Immature natural killer cell (primary cell): ENCODE measurements at places on chromosomes 5 and 9.

DNA sequence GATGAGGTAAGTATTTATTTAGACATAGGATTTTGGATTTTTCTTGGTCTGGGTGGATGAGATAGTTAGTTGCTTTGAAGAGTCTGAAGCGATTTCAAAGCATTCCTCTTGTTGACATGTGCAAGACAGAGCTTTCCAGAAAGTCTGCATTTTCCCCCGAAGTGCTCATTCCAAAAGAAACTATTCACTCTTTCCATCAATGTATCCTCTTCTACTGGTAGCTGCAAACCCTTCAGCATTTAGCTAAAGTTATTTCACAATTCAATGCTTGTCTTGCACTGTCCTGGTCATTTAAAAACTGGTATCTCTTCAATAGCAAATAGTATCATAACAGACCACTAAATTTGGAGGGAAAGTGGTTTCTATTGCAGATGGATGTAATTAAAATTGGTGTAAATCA lies 13.0 kb downstream of the NREP start:
- no peak for DNase-seq

DNA sequence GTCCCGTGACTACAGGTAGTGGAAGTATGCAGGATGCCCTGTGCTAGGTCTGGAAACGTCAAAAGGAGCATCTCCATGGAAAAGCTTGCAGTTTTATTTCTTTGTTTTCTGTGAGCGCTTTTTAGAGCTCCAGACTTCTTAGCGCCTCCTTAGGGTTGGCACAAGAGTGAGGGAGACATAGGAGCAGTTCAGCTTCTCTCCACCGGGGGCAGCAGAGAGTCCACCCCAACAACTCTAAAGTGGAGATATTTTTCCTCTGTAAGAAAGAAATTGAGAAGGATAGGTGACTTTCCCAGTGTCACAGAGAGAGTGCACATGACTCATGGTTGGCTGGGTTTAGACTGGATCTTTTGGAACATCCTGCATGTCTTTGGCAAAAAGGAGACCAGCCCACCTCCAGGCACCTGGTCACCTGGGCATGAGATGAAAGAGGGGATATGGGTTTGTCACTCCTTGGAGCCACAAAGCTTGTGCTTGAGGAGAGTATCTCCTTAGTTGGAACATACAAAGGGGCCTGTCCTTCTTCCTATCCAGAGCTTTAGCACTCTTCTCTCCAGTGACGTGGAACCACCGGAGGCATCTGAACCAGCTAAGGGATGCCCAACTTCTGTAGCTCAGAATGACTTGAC lies 637.7 kb downstream of the SEMA5A start:
- no peak for DNase-seq

DNA sequence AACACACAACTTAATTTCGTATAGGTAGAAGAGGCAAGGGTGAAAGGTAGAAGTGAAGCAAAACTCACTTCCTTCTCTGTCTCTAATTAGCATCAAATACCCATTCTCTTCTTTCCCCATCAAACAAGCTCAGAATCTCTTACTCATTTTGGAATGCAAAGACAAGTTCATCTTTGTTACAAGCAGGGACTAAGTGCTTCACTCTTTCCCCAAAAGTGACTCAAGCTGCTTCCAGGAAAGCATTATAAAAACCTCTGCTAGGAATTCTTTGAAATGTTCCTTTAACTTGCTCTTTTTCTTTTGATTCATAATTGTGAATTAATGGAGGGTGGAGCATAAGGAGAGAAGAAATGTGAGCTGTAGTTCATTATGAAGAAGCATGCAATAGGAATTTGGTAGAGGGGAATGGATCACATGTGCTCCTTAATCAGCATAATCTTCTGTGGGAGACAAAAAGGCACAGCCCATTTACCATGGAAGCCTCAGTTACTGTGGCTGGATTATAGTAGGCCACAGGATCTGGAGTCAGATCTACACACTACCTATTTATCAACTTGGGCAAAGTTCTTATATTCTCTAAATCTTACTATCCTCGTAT lies 109.5 kb upstream of the DPYSL3 start:
- DNase-seq, result no peak

DNA sequence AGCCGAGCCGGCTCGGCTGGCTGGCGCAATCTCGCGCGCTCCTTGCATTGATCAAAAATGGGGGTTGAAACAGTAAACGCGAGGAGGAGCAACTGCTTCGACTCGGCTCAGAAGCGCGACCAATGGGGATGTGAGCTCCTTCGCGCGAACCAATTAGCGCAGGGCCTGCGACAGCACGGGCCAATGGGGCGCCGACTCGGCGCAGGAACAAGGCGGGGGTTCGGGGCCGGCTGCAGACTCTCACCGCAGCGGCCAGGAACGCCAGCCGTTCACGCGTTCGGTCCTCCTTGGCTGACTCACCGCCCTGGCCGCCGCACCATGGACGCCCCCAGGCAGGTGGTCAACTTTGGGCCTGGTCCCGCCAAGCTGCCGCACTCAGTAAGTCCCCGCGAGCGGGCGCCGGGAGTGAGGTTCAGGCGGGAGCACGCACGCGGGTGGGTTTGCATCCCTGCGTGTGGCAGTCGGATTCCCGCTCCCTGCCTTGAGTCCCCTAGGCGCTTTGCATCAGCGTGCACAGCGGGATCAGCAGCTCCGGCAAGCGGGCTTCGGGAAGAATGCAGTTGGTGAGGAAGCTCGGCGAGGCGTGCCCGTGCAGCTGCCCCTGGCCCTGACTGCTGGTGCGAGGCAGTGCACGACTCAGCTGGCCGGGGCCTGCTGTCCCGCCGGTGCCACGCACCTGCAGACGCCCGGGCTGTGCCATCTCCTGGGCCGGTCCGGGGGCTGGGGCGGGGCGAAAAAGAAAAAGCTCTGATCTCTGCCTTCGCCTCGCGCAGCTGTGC lies at the start of gene PSAT1:
Gene PSAT1, plus strand, starts transcription at position 233 of the 779 bp plus-strand sequence. Its CDS starts 86 bp downstream, at position 319.
- DNase-seq, result peak; percentile 78

DNA sequence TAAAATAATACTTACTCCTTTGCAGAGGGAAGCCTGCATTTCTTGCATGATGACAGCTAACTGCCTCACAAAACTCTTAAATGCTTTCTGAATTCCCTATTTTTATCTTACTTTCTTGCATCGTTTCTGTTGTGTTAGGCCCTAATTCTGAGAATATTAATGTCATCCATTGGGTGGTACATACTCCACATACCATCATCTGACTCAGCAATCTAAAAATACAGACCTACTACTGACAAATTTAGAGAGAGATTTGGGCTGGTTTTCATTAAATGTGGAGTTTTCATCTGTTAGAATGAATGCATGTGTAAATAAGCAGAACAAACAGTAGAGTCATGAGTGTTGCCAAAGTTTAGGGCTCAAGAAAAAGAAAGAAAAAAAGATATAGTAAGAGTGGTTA lies 26.5 kb upstream of the KCNN2 start:
- no peak for DNase-seq
